ENCODE measurements at places on chromosomes 4 and X.

DNA sequence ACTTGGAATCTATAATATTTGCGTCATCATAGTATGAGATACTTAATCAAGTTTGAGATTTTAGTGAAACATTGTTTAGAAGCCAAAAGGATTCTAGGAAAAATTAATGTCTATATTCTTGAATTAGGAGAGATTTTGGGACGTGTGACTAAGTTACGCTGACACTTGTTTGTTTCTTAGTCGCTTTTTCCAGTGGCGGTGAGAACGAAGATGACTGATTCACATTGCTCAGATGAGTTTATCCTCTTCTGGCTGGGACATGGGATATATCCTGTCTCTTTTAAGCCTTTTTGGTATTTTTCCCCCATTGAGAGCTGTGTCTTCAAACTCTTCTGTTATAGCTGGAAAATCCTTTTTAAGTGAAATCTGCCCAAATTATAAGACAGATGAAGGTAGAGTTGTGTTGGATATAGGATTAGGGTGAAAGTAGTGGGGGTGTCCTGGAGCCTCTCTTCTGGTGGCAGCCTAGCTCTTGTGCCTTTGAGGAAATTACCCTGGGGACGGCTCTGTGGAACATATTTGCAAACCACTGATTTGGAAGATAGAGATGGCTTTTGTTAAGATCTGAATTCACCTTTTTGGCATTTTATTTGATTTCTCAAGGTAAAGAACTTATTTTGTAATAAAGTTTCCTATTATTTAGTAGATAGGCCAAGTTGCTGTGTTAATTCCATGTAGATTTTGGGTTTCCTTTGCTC lies 49.7 kb downstream of the HTT start:
- DNase-seq = no peak

DNA sequence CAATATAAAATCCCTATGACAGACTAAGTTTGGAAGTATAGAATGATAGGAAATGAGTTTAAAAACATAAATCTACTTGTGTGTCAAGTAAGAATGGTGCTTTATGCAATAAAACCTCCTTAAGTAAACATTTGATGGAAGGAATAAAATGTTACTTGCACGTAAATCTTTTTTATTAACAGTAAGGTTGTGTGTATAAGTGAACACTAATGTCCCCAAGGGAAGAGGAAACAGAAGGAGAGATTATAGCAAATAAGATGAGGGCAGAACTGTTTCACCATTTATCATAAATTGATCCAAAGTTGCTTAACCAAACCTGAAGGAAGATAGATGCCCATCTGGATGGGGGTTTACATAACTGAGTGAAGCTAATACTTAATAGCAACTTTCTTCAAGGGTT lies 86.8 kb downstream of the FRMPD4 start:
- DNase-seq = no peak

GRCh38 chr4:162959046-162959445 lies 207.6 kb downstream of the NAF1 start:
- DNase-seq = peak; percentile 8

DNA sequence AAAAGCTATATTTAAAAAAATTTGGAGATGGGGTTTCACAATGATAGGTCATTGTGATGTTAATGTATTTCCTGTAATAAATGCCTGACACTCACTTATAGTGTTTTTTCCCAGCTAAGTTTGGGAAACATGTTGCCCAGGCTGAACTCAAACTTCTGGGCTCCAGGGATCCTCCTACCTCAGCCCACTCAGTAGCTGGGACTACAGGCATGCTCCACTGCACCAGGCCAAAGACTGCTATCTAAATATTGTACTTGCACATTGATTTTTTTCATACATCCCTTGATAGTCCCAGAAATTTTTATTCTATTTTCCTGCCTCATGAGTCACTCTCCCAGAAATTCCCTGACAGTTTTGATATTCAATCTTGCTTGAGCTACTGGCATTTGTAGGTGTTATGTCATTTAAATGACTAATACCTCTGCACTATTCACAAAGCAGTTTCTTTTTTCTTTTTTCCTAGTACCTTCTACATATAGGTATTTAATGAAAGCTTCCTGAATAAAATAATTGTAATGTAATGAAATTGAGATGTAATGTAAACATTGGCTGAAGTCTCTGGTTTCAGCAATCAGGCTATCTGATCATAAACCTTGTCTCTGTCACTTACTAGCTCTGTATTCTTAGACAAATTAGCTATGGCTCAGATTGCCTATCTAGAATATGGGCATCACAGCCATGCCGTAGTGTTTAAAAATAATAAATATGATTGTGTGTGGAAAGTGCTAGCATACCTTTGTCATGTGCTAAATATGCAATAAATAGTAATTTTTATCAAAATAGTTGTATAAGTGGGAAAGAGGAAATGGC lies 1973.0 kb upstream of the AGA start:
- no peak for DNase-seq

DNA sequence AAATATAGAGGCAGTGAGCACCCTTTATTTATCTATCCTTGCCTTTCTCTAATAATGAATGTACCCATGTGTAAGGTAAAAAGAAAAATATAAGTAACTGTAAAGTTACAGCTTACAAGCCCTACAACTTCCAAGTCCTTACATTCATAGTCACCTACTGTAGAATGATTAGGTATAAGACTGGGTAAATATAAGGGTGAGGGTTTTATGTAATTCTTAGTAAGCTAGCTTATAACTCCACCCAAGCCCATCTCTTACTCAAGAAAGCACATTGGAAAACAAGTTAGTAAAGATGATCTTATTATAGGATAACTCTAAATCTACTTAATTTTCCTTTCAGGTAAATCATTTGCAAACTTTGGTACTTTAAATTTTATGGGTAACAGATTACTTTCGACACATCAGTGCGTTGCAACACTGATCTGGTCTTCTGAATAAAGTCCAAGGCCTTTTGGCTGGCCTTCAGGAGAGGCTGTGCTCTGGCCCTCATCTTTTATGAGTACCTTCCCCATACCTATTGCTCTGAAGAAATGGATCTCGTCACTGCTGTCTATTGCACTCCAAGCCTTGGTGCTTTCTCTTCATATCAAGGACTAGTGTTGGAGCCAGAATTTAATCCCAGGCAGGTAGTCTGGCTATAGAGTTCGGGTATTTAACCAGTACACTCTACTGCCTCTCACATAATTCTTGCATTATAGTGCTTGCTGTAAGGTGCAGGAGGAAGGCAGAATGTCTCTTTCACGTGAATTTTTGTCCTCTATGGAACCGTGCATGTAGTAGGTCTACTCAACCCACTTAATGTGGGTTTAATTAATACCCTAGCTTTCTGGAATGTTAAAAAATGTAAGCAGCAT lies 443.6 kb upstream of the AR start:
- no peak for DNase-seq

DNA sequence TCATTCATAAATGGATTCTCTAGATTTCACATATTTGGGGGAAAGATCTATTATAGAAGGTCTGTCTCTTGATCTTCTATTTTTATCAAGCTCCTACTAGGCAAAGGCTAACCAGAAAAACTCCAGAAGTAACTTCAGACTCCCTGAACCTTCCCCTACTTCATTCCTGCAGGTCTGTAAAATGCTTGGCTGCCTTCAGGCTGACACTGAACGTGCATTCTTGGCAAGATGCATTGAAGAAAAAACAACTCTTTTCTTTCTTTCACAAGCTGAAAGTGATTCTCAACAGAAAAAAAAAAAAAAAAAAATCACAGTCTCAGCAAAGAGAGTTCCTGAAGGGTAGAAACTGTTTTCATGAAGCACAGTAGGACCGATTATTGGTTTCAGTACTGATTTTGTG lies 12.7 kb downstream of the OPHN1 start:
- DNase-seq = no peak

GRCh38 chrX:147180886-147181285 lies 366.3 kb upstream of the CXorf51A start:
- DNase-seq = peak; percentile 28

DNA sequence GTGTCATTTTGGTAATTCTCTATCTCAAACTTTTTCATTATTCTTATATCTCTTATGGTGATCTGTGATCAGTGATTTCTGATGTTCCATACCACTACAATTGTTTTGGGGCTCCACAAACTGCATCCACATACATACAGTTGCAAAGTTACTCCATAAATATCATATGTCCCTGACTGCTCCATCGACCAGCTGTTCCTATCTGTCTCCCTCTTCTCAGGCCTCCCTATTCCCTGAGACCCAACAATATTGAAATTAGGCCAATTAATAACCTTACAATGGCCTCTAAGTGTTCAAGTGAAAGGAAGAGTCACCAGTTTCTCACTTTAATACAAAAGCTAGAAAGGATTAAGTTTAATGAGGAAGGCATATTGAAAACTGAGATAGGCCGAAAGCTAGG lies 108.7 kb downstream of the ANAPC10 start:
- no peak for DNase-seq

DNA sequence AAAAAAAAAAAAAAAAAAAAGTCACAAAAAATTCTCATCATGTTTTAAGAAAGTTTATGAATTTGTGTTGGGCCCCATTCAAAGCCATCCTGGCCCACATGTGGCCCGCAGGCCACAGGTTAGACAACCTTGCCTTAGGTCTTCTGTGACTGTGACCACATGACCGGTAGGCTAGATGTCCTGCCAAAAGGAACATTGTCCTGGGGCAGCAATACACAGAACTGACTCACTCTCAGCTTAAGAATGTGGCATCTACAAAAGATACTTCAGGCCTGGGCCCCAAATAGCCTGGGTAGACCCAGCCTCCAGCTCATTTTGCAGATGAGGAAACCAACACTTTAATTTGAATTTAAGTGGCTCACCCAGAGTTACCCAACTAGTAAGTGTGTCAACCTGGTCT lies 10.0 kb downstream of the AWAT2 start:
- DNase-seq = no peak

DNA sequence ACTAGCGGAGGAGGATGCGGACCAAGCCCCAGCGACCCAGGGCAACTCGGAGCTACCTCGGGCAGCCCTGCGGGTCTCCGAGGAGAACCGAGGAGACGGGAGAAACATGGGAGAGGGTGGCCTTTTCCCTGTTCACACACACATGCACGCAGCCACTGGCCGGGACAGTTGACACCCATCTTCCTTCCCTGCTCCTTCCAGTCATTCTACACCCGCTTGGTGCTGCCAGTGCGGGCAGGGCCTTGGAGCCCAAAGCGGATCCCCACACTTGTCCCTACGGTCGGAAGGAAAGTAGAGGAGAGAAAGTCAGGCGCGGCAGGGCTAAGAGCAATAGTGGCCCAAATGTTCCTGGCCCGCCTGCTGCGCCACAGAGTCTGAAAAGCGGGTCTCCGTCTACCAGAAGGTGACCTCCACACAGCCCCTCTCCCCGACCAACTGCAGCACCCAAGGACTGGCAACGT lies 1.1 kb upstream of the PPP3CA start:
- DNase-seq = no peak

DNA sequence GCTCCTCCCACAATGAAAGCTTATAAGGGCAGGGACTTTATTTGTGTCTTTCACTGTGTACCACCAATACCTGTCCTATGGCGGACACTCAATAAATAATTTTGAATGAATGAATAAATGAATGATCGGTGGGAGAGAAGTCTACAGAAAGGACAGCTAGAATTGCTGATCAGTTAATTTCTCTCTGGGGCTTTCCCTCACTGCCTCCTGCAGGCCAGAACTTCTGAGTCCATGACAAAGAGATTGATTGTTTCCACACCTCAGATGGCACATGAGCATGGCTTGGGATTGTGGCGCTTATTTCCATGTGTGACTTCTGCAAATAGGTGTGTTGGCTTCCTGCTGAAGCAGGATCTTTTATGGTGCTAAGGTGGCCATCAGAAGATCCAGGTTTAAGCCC lies 6.3 kb downstream of the FAM47E start:
- no peak for DNase-seq
